ENCODE measurements at places on chromosomes 7 and 10.

DNA sequence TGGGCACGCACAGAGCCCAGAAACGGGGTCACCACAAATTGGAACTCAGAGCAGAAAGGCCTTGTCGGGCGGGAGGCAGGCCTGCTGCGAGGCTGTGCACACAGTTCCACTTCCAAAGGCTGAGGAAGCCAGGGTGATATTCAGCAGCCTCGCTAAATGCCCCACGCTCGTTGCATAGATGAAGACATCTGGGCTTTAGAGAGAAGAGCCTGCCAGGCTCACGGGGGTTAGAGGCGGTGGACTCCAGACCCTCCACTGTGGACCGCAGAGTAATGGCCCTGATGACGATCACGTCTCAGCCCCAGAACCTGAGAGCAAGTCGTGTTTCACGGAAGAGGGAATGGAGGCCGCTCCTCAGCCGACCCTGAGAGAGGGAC is 104.2 kb downstream of the DNAJB6 start:
- no peak for DNase-seq

- DNase-seq = peak; percentile 36
Measured at GRCh38 chr7:98165827-98166667, 45.2 kb upstream of the BHLHA15 start.

- DNase-seq = no peak
Measured at GRCh38 chr7:18157233-18157632, 129.6 kb upstream of the PRPS1L1 start.

GRCh38 chr7:88169717-88170320 is 50.0 kb downstream of the SRI start:
- DNase-seq = no peak

DNA sequence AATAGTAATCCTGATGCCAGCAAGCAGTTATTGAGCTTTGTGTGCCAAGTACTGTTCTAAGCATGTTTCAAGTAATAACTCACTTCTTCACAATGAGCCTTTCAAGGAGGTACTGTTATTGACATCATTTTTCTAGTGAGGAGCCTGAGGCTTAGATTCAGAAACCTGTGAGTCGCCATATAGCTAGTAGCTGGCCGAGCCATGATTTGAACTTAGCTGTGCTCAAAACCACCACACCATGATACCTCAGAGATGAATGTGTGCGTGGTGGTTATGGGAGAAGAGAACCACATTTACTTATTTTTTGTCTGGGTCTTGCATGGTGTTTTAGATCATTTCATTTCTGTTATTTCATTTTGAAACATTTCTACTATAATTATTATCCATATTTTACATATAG is 578.9 kb downstream of the AUTS2 start:
- no peak for DNase-seq

GRCh38 chr7:86833360-86833759 is 189.7 kb downstream of the GRM3 start:
- no peak for DNase-seq

GRCh38 chr10:132172091-132173066 is 14.4 kb upstream of the DPYSL4 start:
- no peak for DNase-seq

DNA sequence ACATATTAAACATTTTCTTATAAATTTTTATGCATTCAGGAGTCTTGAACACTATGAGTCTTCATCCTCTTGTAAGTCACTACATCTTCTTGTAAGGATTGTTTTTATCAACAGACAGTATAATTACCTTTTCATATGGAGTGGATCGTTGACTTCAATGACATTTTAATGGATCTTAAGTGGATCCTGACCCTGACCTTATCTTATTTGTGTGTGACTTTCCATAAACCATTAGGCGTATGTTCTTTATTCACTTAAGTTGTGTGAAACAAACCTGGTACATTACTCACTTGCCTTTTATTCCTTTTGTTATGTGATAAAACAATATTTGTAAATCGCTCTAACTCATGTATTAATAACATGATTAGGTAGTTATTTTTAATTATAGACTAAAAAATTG is 18.5 kb upstream of the SEMA3C start:
- no peak for DNase-seq

GRCh38 chr7:114656466-114656865 is 241.9 kb downstream of the FOXP2 start:
- DNase-seq = no peak

DNA sequence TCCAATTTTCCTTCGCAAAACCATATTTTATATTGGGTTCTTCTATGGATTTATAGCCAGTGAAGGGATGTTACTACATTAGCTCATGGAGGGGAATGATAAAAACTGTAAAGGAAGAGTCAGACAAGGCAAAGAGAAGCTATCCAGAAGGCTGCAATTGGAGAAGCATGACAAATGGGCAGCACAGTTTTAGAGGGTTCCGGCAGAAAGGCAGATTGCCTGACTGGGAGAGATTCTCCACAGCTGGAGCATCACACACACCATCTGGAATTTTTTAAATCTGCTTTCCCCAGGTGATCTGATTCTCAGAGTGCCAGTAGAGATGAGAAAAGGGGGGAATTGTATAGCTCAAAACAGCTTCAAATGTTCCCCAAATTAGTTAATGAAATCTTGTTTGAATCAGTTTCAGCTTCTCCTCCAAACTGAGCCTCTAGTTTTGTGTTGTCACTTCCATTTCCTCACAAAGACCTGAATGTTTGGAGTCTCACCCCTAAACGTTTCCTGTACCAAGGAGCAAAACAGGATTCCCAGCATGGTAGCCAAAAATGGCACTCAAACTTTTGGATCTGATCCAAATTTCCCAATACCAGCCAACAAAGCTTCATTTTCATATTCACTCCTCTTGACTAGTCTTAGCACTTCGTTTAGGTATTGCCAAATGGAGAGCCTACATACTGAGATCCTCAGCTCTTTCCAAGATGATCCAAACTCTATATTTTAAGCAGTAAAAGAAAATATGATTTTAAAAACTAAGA is 177.5 kb downstream of the HPSE2 start:
- no peak for DNase-seq

DNA sequence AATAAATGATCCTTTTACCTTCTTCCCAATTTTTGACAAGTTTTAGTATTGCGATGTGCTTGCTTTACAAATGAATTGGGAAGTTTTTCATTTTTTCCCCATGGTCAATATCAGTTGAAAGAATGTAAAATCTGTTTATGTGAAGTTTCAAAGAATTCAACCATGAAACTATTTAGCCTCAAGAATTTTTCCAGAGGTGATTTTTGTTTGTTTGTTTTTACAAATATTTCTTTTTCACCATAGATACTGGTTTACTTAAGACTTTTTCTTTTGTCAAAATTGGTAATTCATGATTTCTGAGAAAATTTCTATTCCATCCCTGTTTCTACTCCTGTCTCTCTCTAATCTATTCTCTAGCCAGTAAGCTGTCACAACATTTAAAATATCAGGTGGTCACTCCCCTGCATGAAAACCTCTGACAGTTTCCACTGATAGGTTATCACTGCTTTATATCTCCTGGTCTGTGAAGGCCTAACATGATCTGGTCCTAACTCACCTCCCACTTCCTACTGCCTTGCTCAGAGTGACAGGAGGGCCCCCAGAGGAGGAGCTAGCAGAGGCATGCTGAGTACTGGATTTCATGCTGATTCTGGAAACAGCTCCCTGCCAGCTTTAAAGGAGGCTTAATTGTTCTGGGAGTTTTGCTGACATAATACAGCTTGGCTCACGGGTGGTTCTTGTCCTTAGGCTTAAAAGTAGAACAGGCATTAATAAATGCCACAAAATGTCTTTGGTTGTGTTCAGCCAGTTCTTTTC is 7.6 kb upstream of the ARMS2 start:
- DNase-seq = no peak

GRCh38 chr10:11181978-11182377 is 164.3 kb downstream of the CELF2 start:
- no peak for DNase-seq

DNA sequence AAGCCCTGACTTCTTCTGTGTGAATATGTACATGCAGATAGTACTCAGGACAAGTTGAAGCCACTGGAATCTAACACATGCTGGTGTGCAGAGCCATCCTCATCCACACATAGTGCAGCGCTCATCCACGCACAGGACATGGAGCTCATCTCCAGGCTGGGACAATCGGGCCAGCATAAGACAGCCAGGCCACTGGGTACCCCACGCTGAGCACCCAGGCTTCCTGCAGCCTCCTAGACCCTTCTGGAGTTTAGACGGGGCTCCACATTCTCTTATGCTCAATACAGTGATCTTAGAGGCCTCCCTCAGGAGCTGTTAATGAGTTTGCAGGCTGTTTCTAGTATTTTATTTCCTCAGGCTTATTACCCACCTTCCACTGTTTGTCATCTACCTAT is 238.9 kb downstream of the TNS3 start:
- no peak for DNase-seq

GRCh38 chr7:3995187-3995586 is 686.9 kb upstream of the FOXK1 start:
- no peak for DNase-seq

DNA sequence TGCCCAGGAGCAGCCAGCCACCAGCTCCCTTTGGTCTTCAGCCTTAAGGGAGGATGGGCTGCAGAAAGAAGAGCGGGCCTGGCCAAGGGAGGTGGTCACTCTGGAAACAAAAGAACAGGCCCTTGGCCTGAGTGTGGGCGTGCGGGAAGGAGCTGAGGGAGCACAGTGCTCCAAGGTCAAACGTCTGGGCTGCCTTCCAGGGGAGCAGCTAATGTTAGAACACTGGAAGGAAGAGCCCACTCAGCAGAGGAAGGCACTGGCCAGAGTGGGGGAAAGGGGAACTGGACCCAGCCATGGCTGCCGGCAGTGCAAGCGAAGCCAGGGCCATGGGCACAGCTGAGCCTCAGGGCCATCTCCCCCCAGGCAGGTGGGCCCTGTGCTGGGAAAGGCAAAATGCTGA is 42.7 kb downstream of the FAM53B start:
- no peak for DNase-seq

DNA sequence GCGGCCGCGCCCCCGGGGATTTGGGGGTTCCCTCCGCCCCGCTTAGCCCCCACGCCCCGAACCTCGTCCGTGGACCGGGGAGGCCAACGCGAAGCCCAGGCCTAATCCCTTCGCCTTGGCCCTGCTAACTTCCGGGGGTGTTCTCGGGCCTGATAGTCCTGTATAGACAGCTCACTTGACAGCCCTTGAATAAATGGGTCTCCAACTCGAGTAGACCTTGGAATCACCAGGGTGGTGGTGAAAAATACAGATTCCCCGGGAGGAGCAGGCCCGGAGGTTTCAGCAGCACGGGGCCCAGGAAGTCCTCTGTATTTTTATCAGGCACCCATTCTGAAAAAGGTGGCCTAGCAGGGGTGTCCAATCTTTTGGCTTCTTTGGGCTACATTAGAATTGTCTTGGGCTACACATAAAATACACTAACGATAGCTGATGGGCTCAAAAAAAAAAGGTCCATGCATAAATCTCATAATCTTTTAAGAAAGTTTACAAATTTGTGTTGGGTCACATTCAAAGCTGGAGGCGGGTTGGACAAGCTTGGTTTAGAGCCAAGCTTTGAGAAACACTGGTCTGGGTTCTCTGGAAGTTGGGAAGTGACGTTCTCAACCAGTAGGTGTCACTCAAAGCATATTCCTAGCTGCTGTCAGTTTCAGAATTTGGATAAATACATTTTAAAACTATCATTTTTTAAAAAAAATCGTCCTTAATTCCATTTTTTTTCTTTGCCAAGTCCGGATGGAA is 221.7 kb downstream of the PHTF2 start:
- DNase-seq = no peak

GRCh38 chr10:19629567-19629966 is 186.7 kb upstream of the PLXDC2 start:
- no peak for DNase-seq

DNA sequence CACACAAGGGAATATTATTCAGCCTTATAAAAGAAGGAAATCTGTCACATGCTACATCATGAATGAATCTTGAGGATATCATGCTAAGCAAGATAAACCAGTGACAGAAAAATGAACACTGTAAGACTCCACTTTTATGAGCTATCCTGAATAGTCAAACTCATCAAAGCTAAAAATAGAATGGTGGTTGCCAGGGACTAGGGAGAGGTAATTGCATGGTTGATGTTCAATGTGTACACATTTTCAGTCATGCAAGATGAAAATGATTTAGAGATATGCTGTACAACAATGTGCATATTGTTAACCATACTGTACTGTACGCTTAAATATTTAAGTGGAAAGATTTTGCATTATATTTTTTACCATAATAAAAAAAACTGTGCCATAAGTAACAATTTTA is 1349.1 kb downstream of the XPNPEP1 start:
- DNase-seq = no peak

GRCh38 chr7:151077705-151078232 is 2.8 kb downstream of the FASTK start:
- no peak for DNase-seq

- no peak for DNase-seq
Measured at GRCh38 chr10:122264436-122264835, 6.7 kb upstream of the BTBD16 start.

DNA sequence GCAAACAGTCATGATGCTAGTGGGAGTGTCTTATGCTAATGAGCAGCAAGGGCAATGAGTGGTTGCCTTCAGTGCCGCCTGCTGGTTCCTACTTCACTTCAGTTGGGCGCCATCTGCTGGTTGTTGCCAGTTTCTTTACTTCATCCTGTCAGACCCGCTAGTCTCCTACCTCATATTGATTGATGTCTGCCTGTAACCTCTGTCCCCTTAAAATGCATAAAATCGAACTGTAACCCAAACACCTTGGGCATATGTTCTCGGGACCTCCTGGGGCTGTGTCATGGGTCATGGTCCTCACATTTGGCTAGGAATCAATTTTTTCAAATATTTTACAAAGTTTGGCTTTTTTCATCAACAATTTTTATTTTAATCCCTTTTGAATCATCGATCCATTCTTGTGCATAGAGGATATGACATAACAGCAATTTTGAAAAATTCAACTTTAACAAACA is 62.8 kb upstream of the C7orf33 start:
- peak; percentile 56 for DNase-seq

GRCh38 chr10:49037187-49037586 is 78.1 kb downstream of the VSTM4 start:
- DNase-seq = no peak

- DNase-seq = no peak
Measured at GRCh38 chr7:85483177-85483576, 296.3 kb upstream of the SEMA3D start.

DNA sequence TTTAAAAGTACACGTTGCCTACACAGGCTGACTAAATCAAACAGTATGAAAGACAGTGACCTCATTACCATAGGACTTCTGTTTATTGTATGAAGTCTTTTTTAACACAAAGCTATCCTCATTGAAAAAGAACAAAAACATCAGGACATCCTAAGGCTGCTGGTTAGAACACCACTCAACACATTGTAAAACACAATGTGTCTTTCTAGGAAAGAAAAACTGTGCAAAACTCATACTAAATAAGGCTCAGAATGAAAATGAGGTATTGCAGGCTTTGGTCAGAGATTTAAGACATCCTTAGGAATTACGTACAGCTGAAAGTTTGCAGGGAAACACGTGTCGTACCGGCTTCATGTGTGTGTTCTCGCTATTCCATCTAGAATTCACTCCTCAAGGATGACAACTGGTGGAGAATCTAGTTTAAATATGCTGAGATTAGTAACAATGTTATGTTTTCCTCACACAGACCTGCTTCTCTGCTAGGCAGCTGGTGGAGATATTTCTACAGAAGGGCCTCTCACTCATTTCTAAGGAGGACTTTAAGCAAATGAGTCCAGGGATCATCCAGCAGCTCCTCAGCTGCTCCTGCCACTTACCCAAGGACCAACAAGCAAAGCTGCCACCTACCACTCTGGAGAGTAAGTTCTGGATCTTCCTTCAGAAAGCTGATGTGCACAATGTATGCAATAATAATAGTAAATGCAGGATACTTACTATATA is 29.3 kb downstream of the SLC39A12 start:
- no peak for DNase-seq

- DNase-seq = no peak
Measured at GRCh38 chr10:103635580-103635979, 142.1 kb downstream of the NEURL1 start.

All from stimulated activated CD4-positive, alpha-beta T cell treated with anti-CD3 and anti-CD28 coated beads, Interleukin-15, amount 100 ng/mL, for 1 hour (primary cell).